ENCODE measurements at places on chromosomes 1 and 21. TPM values are rescaled to one million over a fixed set of nuclear protein-coding genes. Genes with fewer than 3 reads are reported as not detected.

The TNFSF4 gene
- total RNA-seq: 19.4 TPM

The MATN1 gene
- total RNA-seq: under 0.01 TPM

The CD164L2 gene
- total RNA-seq: not detected

The ARMH1 gene
- 0.59 TPM for total RNA-seq

The PLA2G2F gene
- total RNA-seq: not detected

The PROX1 gene
- total RNA-seq: under 0.01 TPM

The ANKRD65 gene
- 0.18 TPM for total RNA-seq

Data from smooth muscle cell of the umbilical artery (primary cell).